ENCODE measurements at places on chromosomes 13 and 19. TPM values are rescaled to one million over a fixed set of nuclear protein-coding genes. Genes with fewer than 3 reads are reported as not detected.

SCAF1 gene
- total RNA-seq, result 53.1 TPM

ZNF865 gene
- total RNA-seq, result 15.7 TPM

CATSPERD gene
- total RNA-seq, result not detected

METTL21C gene
- total RNA-seq, result not detected

FCER2 gene
- not detected for total RNA-seq

ZNF681 gene
- total RNA-seq, result 0.38 TPM

RELB gene
- total RNA-seq, result 9.0 TPM

LMTK3 gene
- 3.0 TPM for total RNA-seq

SPACA4 gene
- not detected for total RNA-seq

SIGLEC12 gene
- not detected for total RNA-seq

KLK2 gene
- not detected for total RNA-seq

ZNF20 gene
- 1.6 TPM for total RNA-seq

GGN gene
- 0.40 TPM for total RNA-seq

SIGLEC9 gene
- 1.4 TPM for total RNA-seq

RFPL4A gene
- 0.46 TPM for total RNA-seq

NXNL1 gene
- total RNA-seq, result 0.59 TPM

BICRA gene
- 9.3 TPM for total RNA-seq

SMIM17 gene
- not detected for total RNA-seq

ZBTB32 gene
- total RNA-seq, result 0.13 TPM

BORA gene
- 0.54 TPM for total RNA-seq

NPAS1 gene
- 0.54 TPM for total RNA-seq

ZNF540 gene
- 4.5 TPM for total RNA-seq

TMEM238 gene
- 0.65 TPM for total RNA-seq

CFAP97D2 gene
- total RNA-seq, result not detected

GPR12 gene
- total RNA-seq, result not detected

THSD8 gene
- total RNA-seq, result 0.94 TPM
